CD8-positive, alpha-beta memory T cell (primary cell): ENCODE measurements at places on chromosomes 13 and 19. TPM values are rescaled to one million over a fixed set of nuclear protein-coding genes. Genes with fewer than 3 reads are reported as not detected.

GRCh38 chr19:44987148-44987675 lies 14.1 kb upstream of the RELB start:
- DNase-seq: no peak

DNA sequence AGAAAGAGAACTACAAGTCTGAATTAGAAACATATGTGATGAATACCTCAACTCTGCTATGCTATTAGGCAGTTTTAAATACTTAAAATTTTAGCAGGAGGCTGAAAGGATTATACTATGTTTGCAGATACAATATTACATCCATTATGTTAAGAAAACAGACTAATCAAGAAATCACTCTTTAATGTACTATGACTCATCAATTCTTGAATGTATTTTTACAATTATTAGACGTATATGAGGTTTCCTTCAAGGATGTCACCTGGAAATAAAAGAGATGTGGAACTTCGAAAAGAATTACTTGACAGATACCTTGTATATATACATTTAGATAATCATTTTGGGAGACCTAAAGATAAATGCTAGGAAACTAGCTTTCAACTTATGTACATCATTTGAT lies 835.6 kb upstream of the MIR17HG start:
- DNase-seq: no peak

- no peak for DNase-seq
Observed at GRCh38 chr19:32018014-32018413, 327.4 kb upstream of the ZNF507 start.

The RUBCNL gene
- not detected for total RNA-seq

GRCh38 chr13:95005300-95005699 lies 293.0 kb upstream of the SOX21 start:
- DNase-seq: no peak

DNA sequence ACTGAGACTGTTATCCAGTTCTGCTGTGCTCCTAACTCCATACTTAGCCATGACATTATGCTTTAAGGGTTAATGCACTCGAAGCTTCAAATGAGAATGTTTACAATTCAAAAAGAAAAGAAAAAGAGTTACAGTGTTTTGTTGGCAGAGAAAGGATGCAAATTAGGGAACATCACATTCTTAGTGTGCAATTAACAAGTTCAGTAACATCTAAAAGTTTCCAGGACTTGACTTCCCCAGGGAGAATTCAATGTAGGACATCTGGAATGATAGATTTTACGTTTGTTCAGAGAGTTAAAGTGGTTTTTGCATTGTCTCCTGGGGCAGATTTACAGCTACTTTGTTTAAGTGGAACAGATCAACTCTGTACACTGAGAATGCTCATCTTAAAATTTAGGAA lies 525.2 kb downstream of the LIG4 start:
- DNase-seq: no peak

- no peak for DNase-seq
Observed at GRCh38 chr19:6866741-6867151, 20.6 kb upstream of the ADGRE1 start.

DNA sequence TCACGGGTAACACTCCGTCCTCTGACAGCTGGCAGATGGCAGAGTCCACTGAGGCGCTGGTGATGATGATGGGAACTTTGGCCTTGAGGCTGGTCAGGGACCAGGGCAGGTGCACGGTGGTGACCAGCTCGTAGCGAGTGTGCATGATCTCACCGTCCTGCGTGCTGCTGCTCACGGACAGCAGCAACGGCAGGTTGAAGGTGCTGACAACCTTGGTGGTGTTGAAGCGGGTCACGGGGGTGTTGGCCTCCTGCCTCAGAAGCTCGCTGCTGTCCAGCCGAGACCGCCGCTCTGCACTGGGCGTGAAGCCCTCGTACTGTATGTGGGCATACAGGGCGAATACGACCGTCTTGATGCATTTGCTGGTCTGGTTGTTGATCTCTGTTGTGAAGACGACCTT lies 11.6 kb downstream of the ARRDC5 start:
- DNase-seq: no peak

The APOE gene
- total RNA-seq: 4.5 TPM

- DNase-seq: no peak
Observed at GRCh38 chr13:73717632-73718031, 416.6 kb downstream of the KLF12 start.

GRCh38 chr13:61880578-61881283 lies 465.1 kb upstream of the PCDH20 start:
- no peak for DNase-seq

The OCEL1 gene
- 15.0 TPM for total RNA-seq

- DNase-seq: no peak
Observed at GRCh38 chr13:35824395-35824794, 306.8 kb downstream of the DCLK1 start.

DNA sequence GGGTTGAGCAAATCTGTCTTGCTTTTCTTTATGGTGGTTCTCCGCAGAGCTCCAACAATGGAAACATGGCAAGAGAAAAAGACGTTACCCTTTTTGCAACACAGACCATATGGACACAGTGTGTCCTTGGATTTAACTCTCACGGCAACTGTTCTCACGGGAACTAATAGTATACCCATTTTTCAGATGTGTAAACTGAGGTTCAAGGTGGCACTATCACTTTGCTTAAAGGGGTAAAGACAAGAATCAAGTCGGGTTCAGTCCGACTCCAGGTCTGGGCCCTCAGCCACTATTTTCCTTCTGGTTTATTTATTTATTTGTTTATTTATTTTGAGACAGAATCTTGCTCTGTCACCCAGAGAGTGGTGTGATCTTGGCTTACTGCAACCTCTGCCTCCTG lies 176.0 kb downstream of the CACNA1A start:
- DNase-seq: no peak

DNA sequence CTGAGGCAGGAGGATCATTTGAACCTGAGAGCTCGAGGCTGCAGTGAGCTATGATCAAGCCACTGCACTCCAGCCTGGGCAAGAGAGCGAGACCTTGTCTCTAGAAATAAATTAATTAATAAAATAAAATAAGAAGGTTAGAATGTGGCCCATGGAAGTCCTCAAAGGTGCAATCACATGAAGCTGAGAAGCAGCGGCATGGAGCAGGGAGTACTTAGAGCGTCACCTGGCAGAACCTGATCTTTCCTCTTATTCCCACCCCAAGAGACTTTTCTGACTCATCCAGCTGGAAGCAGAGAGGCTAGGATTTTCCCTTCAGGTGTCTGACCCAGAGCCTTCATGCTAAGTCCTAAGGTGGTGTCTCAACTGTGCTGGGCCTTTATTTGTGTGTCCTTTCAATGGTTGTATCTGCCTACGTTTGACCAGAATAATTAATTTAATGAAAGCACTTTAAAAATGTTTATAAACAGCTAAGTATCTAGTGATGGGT lies 8.9 kb upstream of the MRPS31 start:
- DNase-seq: no peak

DNA sequence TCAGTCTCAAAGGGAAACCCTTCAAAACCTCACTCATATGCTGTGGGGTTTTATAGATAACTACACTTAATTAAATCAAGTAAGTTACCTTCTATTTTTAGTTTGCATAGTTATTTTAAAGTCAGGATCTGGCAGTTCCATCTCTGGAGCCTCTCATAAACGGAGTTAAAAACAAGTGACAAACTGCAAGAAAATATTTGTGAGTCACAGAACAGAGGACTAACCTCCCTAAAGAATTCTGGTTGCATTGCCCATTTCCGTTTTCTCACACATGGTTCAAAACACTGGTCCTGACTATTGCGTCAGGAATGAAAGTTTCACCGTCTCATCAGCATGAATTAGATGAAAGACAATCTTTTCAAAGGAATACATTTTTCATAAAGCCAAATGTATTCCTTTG lies 10.6 kb downstream of the RXFP2 start:
- DNase-seq: no peak

The SERPINE3 gene
- total RNA-seq: not detected

GRCh38 chr19:42248270-42249148 lies 6.1 kb upstream of the GSK3A start:
- DNase-seq: no peak

GRCh38 chr13:39035799-39036198 lies 2.1 kb downstream of the PROSER1 start:
- no peak for DNase-seq

- DNase-seq: no peak
Observed at GRCh38 chr19:2334426-2334825, 5.9 kb downstream of the SPPL2B start.

GRCh38 chr19:55766466-55766865 lies 2.5 kb upstream of the RFPL4AL1 start:
- DNase-seq: no peak

The WDR88 gene
- total RNA-seq: not detected

GRCh38 chr13:59459972-59460371 lies 703.8 kb downstream of the DIAPH3 start:
- DNase-seq: no peak

GRCh38 chr13:99208845-99209527 lies 8.3 kb downstream of the UBAC2 start:
- no peak for DNase-seq

DNA sequence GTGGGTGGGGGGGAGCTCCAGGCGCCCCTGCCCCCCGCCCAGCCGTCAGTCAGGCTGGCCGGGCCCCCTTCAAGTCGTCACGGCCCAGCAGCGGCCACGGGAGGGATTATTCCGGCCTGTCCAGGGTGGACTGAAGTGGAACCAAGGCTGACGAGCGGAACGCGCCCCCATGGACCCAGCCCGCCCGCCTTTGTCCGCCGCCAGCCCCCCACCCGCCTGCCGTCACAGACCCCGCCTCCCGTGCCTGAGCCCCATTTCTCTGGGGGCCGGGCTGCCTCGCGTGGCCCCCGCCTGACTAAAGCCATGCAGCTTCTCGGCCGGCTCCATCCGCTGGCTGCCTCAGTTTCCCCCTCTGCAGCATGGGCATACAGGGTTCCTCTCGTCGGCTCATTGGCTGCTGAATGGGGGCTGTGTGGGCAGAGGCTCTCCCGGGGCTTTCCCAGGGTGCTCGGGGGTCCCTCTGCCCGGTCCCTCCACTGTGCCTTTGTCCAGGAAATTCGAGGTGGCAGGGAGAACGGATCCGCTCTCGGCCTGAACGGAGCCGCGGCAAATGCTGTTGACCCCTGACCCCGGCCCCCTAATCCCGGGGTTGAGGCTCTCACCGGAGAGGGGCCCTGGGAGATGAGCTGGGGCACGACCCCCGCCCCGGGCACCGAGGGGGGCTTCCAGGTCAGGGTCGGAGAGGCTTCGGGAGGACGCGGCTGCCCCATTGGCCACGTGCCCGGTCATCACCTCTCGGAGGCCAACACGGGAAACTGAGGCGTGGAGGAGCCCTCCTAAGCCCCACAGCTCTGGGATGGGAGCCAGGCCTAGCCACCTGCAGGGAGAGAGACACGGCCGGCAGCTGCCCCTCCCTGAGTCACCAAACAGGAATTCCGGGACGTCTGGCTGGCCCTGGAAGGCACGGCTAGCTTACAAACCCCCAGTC lies 27.4 kb downstream of the EFNA2 start:
- DNase-seq: no peak

- no peak for DNase-seq
Observed at GRCh38 chr19:3370728-3371591, 4.6 kb downstream of the NFIC start.

GRCh38 chr13:67023130-67023876 lies 206.8 kb downstream of the PCDH9 start:
- no peak for DNase-seq

The LHFPL6 gene
- 6.4 TPM for total RNA-seq

DNA sequence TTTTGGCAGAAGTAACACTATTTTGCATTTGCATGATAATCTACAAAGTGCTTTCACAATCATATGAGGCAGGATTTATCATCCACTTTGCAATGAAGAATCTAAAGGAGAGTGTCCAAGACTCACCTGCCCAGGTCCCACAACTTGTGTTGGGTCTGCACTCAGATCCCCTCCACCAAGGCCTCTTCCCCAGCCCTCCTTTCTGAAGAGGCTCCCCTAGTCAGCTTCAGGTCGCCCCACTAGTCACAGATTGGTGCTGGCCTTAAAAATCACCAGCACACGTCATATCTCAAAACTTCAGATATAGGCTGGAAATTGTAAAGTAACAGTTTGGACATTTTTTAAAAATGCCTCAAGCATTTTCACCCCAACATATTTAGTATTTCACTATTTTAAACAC lies 17.5 kb downstream of the ATP7B start:
- DNase-seq: no peak

The SLC6A16 gene
- 1.1 TPM for total RNA-seq

DNA sequence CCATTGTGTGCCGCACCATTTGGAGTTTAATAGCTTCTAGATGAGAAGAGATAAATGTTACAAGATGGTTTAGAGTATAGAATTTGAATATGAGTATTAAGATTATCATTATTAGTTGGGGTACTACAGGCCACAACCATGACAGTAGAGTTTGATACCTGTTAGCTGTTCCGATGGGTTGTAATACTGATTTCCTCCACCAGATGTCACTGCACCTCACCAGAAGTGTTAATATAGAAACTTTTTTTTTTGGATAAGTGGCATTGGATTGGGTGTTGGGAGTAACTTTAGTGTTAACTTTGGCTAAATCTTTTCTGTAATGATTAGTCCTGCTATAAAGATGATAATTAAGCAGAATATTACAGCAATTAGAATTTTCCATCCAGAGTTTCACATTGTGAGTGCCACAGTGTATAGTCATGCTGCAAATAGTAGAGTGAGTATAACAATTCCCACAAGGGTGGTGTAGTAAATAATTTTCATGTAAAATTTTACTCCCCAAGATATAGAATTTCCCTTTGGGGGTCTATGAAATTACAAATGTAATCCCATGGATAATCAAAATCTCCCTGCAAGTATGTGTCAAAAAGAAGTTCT lies 56.3 kb downstream of the PSG3 start:
- DNase-seq: peak; percentile 3

DNA sequence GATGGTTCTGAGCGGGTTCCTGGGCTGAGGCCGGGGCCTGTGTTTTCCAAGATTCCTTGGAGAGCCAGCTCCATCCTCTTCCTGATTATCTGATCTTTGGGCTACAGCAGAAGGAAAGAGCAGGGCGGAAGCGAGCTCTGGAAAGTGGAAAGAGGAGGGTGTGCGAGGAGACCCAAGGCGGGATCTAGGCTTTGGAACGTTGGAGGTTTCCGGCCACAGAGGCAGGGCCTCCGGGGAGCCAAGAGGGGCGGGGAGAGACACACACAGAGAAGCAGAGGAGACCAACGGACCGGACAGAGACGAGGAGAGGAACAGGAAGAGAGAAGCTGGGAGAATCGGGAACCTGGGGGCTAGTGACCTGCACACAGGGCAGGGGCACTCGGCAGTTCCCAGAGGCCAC lies at the start of gene CLEC11A:
Gene CLEC11A (plus strand): TSS at position 296 of the 400 bp plus-strand sequence. CDS start 162 bp downstream, outside the sequence.
- DNase-seq: no peak

The LILRB5 gene
- 0.44 TPM for total RNA-seq
